ENCODE measurements at places on chromosomes 5 and 9.

GRCh38 chr9:112562235-112562958 is 75.8 kb downstream of the KIAA1958 start:
- no peak for DNase-seq

DNA sequence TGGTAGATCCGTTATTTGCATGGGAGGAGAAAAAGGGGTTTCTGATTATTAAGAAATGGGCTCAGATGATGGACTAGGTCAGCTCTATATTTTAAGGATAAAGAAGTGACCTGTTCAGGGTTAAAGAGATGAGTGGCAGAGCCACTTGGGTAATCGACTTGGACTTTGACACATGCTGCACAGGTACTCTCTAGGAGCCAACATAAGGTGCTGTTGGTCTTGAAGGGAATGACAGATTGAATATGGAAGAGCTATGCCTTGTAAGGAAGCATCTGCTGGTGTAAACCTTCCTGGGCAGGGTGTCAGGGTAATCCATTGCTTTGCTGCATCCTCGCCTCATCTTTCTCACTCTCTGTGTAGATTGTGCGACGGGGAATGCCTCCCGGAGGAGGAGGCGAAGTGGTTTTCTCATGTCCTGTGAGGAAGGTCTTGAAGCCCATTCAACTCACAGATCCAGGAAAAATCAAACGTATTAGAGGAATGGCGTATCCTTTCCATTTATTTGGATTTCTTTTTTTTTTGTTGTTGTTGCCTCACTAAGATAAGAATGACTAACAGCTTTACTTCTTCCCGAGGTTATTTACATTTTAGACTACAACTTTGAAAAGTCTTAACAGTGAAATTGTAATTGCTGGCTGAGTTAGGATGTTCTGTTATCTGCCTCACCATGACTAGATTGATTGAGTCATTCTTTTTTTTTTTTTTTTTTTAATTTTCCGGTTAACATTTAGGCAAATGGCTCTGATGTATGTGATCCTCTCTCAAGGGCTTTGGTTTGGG is 41.2 kb downstream of the RCL1 start:
- DNase-seq, result no peak

DNA sequence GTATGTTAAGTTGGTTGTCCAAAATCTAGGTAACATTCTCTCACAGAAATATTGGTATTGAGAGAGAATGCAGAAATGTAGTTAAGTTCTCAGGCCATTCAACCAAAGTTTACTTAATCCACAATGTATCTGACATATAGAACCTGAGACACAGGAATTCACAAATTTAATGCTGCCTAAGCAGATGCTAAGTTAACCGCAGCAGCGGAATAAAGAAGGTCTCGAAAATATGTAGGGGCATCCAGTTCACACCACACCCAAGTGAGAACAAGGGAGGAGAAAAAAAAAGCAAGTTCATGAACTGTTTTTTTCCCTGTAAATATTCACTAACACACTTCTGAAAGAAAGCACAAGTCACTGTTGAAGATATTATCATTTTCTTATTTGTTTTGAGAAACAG is 194.0 kb downstream of the BNC2 start:
- DNase-seq, result no peak

DNA sequence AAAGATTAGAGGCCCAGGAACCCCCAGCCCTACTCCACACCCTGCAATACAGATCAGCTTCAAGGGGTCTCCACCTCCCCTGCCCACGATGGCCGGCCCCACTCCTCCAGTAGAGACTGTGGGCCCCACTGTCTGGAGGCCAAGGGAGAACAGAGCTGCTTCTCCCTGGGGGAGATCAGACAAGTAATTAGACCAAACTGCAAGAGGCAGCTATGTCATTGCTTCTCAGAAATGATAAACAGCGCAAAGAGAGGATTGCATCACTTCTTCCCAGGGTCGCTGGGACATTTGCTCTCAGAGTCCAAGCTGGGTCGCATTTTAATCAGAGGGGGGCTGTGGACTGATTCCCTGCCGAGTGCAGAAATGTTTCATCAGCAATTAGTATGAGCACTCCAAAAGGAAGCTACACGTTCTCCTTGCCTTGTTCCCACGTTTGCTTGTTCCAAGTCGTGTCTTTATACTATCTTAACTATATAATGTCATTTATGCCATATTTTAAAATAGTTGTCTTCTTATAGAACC is 59.9 kb downstream of the ROPN1L start:
- no peak for DNase-seq

DNA sequence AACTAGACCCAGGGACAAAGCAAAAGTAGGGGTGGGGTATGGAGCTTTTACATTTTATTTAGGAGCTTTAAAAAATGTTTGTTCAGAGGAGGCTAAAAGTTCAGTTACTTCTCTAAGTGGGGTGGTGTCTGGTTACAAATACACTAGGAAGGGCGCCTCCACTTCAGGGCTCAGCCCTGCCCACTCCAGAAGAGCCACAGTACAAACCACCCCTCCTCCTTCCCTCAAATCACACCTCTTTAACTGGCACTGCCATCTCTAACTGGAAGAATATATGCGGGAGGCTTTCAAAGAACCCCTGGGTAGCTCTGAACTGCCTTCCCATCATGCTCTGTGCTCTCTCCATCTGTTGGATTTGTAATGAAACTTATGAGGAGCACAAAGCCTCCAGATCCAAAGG is 98.8 kb upstream of the NFIB start:
- no peak for DNase-seq

DNA sequence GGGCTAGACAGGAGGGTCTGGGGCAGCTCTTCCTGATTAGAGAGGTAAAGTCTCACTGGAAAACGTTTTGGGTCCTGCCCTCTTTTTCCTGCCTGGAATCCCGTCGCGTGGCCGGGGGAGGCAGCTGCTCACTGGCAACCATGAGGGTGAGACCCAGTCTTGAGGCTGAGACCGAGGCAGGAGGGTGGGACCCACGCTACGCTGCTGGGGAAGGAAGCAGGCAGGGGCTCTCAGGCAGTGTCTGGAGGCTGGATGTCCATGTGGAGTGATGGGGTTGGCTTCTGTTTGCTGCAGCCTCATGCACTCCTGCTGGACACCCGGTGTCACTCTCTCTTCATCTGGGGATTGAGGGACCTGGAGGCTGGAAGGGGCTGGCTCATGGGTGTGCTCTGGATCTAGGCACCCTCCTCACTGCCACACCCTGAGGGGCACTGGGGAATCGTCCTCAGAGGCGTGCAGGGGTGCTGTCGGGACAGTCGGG is 11.3 kb upstream of the SLC2A6 start:
- no peak for DNase-seq

DNA sequence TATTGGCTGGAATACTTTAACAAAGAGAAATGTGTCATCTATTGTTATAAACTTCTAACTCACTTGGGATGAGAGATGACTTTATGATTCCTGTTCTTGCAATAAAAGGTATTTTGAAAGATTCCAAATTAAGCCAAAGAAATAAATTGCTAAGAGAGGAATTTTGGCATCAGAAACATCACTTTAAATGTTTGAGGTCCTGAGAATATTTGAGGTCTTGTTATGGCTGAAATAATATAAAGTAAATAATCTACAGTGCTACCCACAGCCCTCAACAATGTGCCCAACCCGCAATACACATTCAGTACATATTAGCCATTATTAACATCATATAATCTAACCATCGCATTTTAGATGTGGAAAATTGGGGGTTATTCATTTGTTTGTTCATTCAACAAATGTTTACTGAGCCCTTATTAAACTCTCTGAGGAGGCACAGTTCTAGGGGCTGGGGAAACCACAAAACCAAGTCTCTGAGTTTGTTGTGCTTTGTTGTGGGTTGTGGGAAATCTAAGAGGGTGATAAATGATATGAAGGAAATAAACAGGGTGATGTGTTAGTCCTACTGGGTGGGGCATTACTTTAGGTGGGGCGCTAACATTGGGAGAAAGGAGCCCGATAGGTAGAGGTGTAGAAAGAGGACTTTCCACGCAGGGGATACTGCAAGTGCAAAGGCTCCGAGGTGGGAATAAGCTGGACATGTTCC is 135.2 kb upstream of the CLINT1 start:
- no peak for DNase-seq

GRCh38 chr9:136031741-136032730 is 63.1 kb downstream of the NACC2 start:
- DNase-seq, result no peak

GRCh38 chr5:158560170-158560569 is 539.5 kb downstream of the EBF1 start:
- DNase-seq, result no peak

DNA sequence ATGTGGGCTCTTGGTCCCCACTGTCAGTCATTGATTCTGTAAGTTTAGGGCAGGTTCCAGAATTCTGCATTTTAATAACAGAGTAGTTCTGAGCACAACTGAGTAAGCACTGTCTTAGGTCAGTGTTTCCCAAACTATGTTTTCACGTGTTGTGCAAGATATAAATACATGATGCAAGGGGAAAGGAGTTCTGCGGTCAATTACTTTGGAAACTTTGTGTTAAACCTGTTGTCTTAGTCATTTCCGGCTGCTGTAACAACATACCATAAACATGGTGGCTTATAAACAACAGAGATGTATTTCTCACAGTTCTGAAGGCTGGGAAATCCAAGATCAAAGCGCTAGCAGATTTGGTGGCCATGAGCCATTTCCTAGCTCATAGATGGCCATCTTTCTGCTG is 69.8 kb downstream of the EQTN start:
- DNase-seq, result no peak

- no peak for DNase-seq
Measured at GRCh38 chr9:117927354-117927753, 223.2 kb downstream of the TLR4 start.

DNA sequence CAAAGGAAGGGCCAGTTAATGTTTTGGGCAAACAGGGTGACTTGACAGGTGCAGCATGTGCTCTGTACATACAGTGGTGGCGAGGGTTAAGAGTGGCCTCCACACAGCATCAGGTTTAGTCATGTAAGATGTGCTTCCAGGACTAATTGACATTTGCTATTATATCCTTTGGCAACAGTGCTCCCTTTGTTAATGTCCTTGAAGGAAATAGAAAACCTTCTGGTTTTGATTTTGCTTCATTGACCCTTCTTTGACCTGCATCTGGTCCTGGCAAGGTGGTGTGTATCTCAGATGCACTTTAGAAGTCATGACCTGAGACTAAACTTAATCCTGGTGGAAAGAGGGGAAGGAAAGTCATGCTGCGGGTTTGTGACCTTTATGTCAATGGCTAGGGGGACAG is 440.0 kb downstream of the ENC1 start:
- no peak for DNase-seq

GRCh38 chr9:12693141-12693540 is at the start of gene TYRP1:
Gene TYRP1, plus strand, starts transcription at chr9:12693385. Its CDS starts 612 bp downstream, at chr9:12693997.
- no peak for DNase-seq

- peak; percentile 76 for DNase-seq
Measured at GRCh38 chr9:34701769-34702736, 7.9 kb downstream of the CCL21 start.

DNA sequence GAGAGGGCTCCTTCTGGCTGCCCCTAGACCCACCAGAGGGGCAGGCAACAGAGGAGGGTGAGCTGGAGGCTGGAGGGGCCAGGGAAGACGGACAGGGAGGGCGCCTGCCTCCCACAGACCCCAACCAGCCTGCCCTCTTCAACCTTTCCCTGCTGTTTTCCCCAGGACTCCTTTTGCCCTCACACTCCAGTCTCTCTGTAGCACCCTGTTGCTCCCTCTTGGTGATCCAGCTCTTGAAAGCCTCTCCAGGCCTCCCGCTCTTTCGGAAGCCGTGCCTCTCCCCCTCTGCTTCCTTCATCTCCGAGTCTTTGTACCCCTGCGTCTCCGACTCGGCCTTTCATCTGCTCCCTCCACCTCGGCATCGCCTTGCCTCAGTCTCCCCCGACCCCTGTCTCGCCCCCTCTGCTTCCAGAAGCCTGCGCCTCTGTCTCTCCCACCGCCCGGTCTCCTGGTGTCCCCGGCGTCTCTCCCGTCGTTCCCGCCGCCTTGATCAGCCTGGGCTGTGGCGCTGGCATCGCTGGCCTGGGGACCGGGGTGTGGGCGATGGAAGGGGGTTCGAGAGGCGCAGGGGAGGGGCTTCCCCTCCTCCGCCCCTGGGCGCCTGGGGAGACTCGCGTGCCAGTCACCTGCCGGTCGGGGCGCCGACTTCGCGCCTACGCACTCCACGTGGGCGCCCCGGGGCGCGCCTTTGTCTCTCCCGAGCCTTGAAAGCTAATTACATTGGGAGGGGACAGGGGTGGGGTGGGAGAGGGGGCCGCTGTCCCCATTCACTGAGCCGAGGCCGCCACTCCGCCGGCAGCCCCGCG is 5.3 kb upstream of the PRDM12 start:
- DNase-seq, result no peak

- peak; percentile 61 for DNase-seq
Measured at GRCh38 chr9:137156567-137157375, 13.1 kb downstream of the LRRC26 start.

DNA sequence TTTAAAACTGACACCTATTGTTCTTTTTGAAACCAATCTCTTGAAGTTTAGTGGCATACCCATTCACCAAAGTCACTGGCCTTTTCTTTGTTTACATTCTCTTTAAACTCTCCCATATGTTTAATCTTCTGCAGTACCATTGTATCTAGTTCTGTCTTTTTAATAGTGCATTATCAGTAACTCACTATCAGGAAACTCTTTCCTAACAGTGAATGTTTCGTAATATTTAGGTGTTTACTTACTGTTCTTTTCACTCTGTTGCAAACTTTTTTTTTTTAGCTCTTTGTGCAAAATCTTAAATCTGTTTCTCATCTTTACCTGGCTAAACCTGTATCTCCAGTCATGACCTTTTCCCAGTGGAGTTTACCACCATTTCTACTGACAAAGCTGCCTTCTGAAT is 17.2 kb downstream of the SMAD5 start:
- no peak for DNase-seq

DNA sequence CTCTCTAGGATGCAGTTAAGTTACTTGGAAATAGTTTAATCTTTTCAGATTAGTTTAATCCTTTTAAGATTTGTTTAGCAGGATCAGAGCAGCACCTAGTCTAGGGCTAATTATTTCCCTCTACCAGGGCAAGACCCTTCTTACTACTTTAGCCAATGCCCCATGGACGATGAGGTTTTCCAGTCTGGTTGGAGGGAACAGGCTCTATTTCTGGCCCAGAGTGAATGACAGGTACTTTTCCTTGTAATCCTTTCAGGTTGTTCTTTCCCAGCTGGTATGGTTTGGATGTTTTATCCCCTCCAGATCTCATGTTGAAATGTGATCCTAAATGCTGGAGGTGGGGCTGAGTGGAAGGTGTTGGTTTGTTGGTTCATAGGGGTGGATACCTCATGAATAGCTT is 27.2 kb downstream of the PTTG1 start:
- no peak for DNase-seq

DNA sequence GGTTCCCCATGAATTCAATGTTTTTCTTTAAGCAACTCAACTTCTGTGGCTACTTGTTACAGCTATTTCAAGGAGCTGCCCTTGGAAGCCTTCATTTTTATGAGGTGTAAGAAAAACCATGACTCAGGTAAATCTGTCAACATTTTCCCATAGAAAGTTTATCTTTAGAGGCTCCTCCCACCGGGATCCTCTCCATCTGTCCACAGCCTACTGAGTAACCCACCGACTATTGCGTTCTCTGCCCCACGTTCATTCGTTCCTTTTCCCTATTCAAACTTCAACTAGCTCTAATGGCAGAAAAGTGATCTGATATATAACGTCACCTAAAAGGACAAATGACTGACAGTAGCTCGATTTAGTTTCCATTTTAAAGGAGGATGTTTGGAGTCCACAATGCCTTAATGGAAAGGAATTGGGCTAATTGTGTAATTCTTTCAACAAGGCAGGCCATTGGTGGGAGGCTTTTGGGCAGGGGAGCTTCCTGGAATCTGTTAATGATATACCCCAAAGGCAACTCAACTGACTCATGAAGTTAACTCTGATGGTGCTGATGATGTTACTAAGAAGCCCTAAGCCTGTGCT is 29.3 kb upstream of the NR3C1 start:
- no peak for DNase-seq

- DNase-seq, result no peak
Measured at GRCh38 chr9:75658301-75658905, 232.1 kb upstream of the PCSK5 start.

- DNase-seq, result no peak
Measured at GRCh38 chr5:119276978-119277377, 78.8 kb upstream of the TNFAIP8 start.

All from activated T-cell treated with anti-CD3 and anti-CD28 coated beads for 48 hours (primary cell).